ENCODE measurements at places on chromosomes 1 and 21.

DNA sequence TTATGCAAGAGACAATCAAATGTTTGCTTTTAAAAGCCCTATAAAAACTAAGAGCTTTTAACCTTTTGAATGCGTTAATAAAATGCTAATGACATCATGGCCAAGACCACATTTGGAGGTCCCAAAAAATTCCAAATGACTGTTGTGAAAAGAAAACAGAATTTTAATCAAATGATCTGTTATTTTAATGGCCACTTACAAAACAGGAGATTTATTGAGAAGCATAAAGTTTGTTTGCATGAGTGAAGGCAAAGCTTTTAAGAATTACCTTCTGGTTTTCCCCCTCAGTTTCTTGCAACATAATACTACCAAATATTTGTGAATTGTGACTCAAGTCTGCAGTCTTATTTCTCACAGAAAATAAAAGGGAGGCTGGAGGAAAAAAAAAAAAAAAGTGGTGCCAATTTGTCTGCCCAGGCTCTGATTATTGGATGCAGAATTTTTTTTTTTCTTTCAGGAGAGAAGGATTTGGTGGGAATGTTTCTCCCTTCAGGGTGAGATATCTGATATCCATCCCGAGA lies 60.7 kb downstream of the GORAB start:
- DNase-seq = no peak

GRCh38 chr1:13826009-13826408 lies 126.0 kb downstream of the PRDM2 start:
- no peak for DNase-seq

DNA sequence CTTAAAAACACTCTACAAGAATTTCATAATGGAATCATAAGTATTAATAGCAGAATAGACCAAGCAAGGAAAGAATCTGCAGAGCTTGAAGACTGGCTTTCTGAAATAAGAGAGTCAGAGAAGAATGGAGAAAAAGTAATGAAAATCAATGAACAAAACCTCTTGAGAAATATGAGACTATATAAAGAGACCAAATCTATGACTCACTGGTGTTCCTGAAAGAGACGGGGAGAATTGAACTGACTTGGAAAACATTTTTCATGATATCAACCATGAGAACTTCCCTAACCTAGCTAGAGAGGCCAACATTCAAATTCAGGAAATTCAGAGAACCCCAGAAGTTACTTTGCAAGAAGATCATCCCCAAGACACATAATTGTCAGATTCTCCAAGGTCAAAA lies 85.6 kb downstream of the GDAP2 start:
- no peak for DNase-seq

- no peak for DNase-seq
Measured at GRCh38 chr1:15214527-15214926, 32.5 kb upstream of the FHAD1 start.

DNA sequence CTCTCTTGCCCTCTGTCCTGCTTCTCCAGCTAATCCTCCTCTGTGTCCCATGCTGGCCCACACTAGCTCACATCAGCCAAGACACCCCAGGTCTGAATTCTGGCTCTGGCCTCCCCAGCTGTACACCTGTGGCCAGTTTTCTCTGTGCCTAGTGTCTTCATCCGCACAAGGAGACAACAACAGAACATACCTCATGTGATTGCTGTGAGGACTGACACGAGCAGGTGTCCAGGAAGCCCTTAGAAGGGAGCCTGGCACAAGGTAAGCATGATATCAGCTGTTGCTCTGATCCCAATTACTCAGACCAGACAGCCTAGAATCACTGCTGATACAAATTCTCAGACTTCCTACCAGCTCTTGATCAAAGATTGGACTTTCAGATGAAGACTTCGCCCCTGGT lies 71.2 kb upstream of the GJB5 start:
- DNase-seq = no peak

- no peak for DNase-seq
Measured at GRCh38 chr1:67683316-67683715, 1.7 kb upstream of the GADD45A start.

GRCh38 chr1:40305451-40305850 lies 11.6 kb downstream of the COL9A2 start:
- no peak for DNase-seq

DNA sequence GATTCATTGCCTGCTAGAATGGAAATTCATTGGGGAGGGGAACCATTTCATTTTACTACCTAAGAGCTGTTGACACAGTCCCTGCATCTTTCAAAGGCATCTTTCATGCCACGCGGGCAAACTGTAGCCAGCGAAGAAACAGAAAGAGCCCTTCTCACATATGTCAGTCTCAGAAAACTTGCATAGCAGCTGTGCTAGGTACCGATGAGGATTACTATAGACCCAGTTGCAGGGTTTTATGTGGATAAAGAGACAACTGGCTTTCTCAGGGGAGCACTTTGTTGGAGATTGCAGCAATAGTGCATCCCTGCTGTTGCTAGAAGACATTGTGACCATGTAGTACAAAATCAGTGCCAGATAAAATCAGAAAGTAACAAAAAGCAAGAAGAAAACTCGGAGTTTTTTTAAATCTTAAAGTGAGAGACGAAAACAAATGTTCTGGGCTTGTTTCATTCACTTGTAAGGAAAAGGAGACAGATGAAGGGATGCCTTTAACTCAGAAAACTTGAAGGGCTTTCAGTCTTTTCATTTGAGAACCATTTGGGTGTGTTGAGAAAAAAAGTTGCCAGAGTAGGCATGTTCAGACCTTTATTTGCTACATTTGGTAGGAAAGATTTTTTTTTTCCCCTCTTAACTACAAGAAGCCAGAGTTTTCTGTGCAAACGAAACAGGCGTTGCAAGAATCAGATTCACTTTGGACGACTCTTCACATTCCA lies 804.1 kb downstream of the USP25 start:
- no peak for DNase-seq

GRCh38 chr1:99374109-99374508 lies 109.8 kb downstream of the PLPPR4 start:
- no peak for DNase-seq

DNA sequence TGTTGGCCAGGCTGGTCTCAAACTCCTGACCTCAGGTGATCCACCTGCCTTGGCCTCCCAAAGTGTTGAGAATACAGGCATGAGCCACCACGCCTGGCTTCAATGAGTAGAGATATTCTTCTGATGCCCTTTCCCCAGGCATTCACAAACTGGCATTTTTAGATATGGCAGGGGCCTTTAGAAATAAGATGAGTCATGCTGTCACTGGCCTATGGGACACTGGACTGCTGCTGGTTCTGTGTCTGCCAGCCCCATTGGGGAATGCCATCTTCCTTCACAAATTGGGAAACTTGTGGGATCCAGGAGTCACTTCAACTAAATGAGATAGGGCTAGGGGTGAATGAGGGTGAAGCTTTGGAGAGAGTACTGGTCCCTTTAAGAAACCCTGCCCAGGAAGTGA lies 16.0 kb downstream of the KLHDC8A start:
- no peak for DNase-seq

GRCh38 chr1:164662462-164662861 lies 103.5 kb downstream of the PBX1 start:
- DNase-seq = no peak

GRCh38 chr1:28112388-28113241 lies 24.2 kb upstream of the EYA3 start:
- no peak for DNase-seq

DNA sequence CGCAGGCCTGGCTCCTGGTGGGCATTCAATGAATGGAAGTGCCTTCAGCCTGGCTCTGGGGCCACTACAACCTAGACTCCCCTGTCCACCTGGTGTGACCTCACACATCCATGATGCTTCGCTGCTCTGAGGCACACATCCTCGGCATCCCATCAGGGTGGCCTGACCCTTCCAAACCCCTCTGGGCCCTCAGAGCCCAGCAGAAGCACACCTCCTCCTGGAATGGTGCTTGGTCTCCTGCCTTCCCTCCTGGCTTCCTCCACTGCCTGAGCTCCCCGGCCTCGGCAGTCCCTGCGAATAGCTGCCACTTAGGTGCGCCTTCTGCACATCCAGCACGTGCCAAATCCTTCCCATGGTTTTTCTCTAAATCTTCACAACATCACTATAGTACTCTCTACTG lies 133.8 kb downstream of the GLIS1 start:
- no peak for DNase-seq

- no peak for DNase-seq
Measured at GRCh38 chr1:84603941-84604830, 29.9 kb upstream of the CTBS start.

DNA sequence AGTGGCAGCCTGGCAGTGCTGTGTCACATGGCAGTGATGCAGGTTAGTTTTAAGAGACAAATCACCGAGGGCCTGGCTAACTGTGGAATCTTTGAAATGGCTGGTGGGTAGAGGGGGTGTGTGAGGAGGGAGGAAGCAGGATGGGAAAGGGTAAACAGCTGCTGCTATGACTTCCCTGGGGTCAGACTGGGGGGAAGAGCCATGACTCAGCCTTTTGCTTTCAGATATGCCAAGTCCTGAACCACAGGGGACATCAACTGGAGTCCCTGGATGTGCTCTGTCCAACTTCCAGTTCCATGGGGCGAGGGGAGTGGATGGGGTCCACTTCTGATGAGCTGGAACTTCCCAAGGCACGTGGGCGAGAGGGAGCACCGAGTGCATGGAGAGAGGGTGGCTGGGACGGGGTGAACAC lies 121.1 kb upstream of the ADAR start:
- no peak for DNase-seq

GRCh38 chr1:184759112-184759511 lies 4.5 kb upstream of the EDEM3 start:
- no peak for DNase-seq

- no peak for DNase-seq
Measured at GRCh38 chr1:35893051-35893879, 10.3 kb downstream of the AGO1 start.

GRCh38 chr1:50172299-50172698 lies 63.6 kb downstream of the ELAVL4 start:
- no peak for DNase-seq

- no peak for DNase-seq
Measured at GRCh38 chr1:181310560-181310959, 172.8 kb upstream of the CACNA1E start.

DNA sequence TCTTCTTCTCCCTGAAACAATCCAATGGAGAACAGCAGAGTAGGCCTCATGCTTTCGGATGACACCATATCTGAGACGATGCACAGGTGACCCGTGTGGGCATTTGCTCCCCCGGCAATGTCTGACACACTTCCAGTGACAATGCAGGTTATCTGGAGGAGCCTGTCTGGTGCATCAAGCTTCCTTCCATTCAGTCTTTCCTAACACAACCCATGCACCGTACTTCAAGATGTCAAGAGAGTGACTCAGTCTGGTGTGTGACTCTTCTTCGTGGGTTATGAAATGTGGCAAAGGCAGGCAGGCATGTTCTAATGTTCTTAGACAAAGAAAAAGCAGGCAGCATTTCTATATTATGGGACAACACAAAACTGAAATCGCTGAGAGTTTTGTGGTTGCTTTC lies 159.1 kb downstream of the EDEM3 start:
- DNase-seq = no peak

- no peak for DNase-seq
Measured at GRCh38 chr1:153937331-153937730, 9.2 kb downstream of the DENND4B start.

GRCh38 chr21:34112316-34113033 lies 39.1 kb downstream of the MRPS6 start:
- no peak for DNase-seq

GRCh38 chr21:26973226-26973625 lies 6.3 kb upstream of the ADAMTS5 start:
- no peak for DNase-seq

DNA sequence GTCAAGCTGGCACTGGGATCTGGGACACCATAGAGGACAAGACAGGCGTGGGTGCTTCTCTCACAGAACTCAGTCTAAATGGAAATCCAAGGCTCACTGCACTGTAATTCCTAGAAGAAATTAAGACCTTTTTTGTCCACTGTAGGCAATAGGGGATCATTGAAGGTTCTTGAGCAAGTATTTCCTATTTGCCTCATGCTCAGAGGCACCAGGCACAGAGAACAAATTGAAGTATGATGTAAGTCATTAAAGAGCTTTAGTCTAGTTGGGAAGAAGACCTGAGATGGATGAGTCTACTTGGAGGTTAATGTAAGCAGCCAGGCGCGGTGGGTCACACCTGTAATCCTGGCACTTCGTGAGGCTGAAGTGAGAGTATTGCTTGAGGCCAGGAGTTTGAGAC lies 34.6 kb downstream of the EIF2D start:
- no peak for DNase-seq

GRCh38 chr1:17574516-17574915 lies 35.0 kb downstream of the ARHGEF10L start:
- DNase-seq = no peak

- no peak for DNase-seq
Measured at GRCh38 chr1:83741348-83741747, 257.6 kb downstream of the TTLL7 start.

DNA sequence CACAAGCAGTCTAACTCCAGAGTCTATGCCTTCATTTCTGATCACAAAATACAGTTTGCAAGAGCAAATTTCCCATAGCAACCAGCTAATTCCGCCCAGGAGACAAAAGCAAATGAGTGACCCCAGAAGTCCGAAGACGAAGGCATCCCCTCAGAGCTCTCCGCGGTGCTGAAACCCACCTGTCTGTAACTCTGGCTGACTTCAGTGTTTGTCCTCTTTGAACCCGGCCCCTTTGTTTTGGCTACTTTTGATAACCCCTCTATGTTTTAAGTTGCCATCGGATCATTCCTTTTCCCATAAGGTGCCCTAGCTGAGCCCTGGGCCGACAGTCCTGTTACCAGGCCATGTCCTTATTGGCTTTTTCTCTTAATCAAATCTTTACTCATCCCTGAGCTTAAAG lies 515.8 kb downstream of the PTPRU start:
- DNase-seq = no peak

GRCh38 chr1:228842094-228842775 lies 107.0 kb downstream of the RHOU start:
- DNase-seq = no peak
